ENCODE measurements at places on chromosomes 6 and 20.

DNA sequence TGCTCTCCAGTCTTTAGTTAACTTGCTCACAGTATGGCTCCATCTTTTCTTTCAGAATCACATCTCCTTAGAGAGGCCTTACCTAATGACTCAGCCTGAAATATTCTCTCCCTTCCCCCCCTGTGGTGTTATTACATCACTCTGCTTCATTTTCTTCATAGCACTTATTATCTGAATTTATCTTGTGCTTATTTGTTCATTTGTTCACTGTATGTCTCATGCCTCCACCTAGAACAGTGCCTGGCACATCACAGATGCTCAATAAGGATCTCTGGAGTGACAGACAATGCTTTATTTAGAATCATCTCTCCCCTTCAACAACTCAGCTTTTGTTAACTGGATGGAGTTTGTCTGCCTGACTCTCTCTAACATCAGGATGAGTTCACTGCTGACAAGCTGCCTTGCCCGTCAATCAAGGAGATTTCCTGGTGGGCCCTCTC, 96.6 kb upstream of the MAN1A1 start:
- DNase-seq, result no peak

- no peak for DNase-seq
These were observed at the start of gene TRDN for GRCh38 chr6:123636782-123637181. Gene TRDN, minus strand, starts transcription at chr6:123636950. Its CDS starts 175 bp downstream, at chr6:123636775.

- DNase-seq, result no peak
These were observed 32.8 kb downstream of the TCF15 start for GRCh38 chr20:577167-577791.

- no peak for DNase-seq
These were observed 18.6 kb upstream of the CST3 start for GRCh38 chr20:23656372-23656771.

GRCh38 chr6:14711704-14712379, 534.0 kb upstream of the JARID2 start:
- no peak for DNase-seq

DNA sequence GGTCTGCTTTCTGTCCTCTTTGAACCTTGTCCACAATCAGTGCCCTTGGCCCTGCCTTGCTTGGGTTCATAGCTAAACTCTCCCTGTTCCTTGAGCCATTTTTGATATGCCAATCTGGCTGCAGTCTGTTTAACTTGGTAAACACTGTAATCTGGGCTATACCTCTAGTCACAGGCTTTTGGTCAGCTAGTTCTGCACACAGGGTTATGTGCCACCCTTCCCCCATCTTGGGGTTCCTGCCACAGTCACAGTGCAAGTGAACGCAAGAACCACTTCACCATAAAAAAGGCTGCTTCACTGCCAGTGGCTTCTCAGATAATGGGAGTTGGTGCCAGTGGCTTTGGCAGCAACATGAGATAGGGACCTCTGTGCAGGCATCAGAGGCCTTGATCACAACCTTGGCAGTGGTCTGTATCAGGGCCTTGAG, 10.9 kb upstream of the ATRN start:
- no peak for DNase-seq

DNA sequence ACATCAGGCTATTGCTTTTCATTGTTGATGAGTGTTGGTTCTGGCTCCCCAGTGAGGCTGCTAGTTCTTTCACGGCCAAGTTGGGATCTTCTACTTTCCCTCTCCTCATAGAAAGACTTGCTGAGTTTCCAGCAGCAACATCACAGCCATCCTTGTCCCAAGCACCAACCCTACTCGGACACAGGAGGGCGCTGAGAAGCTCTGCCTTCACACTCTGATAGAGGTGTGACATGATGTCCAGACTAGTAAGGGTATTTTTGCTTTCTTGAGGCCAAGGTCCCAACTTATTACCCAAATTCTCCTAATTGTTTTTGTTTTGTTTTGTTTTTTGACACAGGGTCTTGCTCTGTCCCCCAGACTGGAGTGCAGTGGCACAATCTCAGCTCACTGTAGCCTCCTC, 3.0 kb upstream of the GCM1 start:
- DNase-seq, result no peak

GRCh38 chr6:70282919-70283461, 19.9 kb downstream of the COL9A1 start:
- DNase-seq, result no peak

GRCh38 chr6:119633461-119633860, 283.9 kb upstream of the MAN1A1 start:
- no peak for DNase-seq

- no peak for DNase-seq
These were observed 10.0 kb downstream of the RNF182 start for GRCh38 chr6:13934721-13935120.
